ENCODE measurements at places on chromosomes 2 and 18. TPM values are rescaled to one million over a fixed set of nuclear protein-coding genes. Genes with fewer than 3 reads are reported as not detected.

GRCh38 chr18:62336618-62337017 is 11.5 kb downstream of the TNFRSF11A start:
- DNase-seq = no peak
- H3K36me3 ChIP-seq = no peaks in the 10 kb centered on the region
- no peak overlapping the region for H3K27ac ChIP-seq
- H3K4me3 ChIP-seq = no peak overlapping the region

The RMDN2 gene
- 21.9 TPM for total RNA-seq

The DIS3L2 gene
- total RNA-seq = 34.4 TPM

The GAD1 gene
- total RNA-seq = not detected

DNA sequence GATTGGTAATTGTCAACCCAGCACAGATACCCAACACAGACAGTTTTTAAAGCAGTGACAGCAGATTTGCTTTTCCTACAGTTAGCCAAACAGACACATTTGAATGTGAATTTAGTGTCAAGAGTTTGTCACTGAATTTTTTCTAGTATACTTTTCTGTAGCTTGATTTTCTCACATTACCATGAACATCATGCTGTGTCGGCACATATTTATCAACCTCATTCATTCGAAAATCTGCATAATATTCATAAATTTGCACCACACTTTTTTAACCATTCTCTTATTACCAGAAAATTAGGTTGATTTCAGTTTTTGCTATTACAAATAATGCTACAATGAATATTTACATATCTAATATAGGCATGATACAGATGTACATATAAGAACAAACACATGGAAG is 27.0 kb upstream of the DSG3 start:
- H3K4me3 ChIP-seq = no peak overlapping the region
- no peaks in the 10 kb centered on the region for H3K4me1 ChIP-seq
- DNase-seq = no peak
- no peaks in the 10 kb centered on the region for H3K36me3 ChIP-seq
- no peak overlapping the region for H3K27ac ChIP-seq

GRCh38 chr2:10012963-10013461 is 30.3 kb upstream of the KLF11 start:
- H3K27ac ChIP-seq = no peak overlapping the region

DNA sequence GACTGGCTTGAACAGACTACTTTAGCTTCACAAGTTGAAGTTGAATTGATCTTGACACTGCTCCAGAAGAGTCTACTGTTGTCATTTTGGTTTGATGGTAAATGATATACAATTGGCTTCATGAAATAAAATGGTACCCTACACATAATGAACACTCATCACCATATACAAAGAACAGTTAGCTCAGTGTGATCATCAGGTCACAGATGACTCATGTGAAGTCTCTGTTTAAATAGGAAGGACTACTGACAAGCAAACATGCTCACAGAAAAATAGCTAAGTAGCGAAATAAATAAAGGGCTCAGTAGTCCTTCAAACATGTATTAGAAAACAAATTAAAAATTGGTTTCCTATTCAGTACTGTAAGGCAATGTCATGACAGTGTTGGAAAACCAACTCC is 96.2 kb downstream of the MEIS1 start:
- no peak overlapping the region for H3K4me3 ChIP-seq
- no peak for DNase-seq
- H3K27ac ChIP-seq = no peak overlapping the region
- no peaks in the 10 kb centered on the region for H3K36me3 ChIP-seq
- H3K27me3 ChIP-seq = no peaks in the 10 kb centered on the region

Measured in lower lobe of right lung (tissue), 2 donors.